ENCODE measurements at places on chromosomes 2 and 18.
A peak's percentile ranks its signal among the peaks of the same experiment; 100 is the strongest.

DNA sequence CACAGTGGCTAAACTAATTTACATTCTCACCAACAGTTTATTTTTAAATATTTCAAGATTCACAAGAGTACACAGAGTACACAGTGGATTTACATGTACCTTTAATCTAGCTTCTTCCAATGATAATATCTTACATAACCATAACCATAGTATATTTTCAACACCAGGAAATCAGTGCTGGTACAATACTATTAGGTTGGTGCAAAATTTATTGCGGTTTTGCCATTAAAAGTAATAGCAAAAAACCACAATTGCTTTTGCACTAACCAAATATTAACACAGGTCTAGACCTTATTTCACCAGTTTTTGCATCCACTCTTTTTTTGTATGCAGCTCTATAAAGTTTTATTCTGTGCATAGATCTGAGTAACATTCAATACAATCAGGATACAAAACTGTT lies 163.0 kb downstream of the SCG2 start:
- no peak for DNase-seq

- no peak for DNase-seq
Observed at GRCh38 chr18:58661423-58661822, 9.8 kb upstream of the MALT1 start.

DNA sequence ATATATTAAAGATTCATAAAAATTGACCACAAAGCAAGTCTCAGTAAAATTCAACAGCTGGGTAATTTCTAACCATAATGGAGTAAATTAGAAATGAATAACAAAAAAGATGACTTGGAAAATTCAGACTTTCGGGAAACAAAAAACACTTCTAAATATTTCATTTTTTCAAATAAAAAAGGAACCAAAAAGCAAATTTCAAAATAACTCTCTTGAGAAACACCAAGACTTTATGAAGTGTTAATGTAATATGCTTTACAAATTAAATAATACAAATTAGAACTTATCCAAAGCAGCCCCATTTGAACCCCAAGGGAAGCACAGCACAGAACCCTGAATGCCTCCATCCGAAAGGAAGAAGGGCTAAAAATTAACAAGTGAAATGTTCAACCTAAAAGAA lies 175.9 kb downstream of the HDAC4 start:
- DNase-seq: no peak

- DNase-seq: no peak
Observed at GRCh38 chr2:218437969-218438368, 19.0 kb downstream of the VIL1 start.

- DNase-seq: no peak
Observed at GRCh38 chr2:170073288-170073687, 104.7 kb upstream of the MYO3B start.

GRCh38 chr18:24490539-24490938 lies 30.1 kb downstream of the HRH4 start:
- no peak for DNase-seq

DNA sequence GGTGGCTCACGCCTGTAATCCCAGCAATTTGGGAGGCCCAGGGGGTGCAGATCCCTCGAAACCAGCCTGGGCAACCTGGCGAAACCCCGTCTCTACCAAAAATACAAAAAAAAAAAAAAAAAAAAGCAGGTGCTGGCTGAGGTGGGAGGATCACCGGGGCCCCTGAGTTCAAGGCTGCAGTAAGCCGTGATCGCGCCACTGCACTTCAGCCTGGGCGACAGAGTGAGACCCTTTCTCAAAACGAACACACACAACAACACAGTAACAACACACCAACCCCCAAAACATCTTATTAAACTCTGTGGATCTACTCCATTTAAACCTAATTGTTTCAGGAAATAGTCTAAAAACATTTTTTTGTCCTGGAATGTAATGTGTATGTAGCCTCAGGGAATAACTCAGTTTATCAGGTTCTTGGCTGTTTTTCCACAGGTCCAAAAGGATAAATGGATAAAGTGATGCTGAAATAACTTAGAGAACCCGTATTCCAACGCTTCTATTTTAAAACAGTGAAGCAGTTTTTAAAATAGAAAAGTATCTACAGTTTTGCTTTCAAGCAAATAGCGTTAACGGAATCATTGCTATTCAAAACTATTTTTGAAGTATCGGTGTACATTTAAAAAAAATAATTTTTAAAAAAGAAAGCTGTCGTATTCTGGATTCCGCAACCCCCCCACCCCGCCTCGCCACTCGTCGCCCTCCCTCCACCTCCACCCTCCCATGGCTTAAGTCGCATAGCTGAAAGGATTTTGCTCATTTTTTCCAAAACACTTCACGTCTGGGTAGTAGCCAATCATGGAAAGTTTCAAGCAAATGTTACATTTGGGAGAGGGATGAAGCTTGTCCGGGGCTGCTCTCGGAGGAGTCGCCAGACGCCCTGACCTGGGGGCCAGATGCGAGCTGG lies 895 bp upstream of the GLS start:
- no peak for DNase-seq

DNA sequence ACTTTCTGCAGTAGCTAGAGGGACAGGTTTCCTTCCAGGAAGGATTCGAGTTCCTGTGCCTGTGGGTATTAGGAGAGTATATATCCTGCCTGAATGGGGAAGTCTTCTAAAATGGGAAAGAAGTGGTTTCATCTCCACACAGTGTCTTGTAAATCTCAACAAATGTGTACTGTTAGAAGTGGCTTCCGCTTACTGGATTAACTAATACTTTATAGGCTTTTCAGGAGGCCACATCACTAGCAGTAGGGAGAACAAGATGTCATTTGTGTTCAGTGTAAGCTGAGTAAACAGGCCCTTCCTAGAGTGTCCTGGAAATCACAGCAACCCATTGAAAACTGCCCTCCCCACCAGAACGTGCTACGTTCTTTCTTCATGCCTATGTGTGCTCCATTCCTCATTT lies 12.5 kb upstream of the POLR1B start:
- DNase-seq: no peak

DNA sequence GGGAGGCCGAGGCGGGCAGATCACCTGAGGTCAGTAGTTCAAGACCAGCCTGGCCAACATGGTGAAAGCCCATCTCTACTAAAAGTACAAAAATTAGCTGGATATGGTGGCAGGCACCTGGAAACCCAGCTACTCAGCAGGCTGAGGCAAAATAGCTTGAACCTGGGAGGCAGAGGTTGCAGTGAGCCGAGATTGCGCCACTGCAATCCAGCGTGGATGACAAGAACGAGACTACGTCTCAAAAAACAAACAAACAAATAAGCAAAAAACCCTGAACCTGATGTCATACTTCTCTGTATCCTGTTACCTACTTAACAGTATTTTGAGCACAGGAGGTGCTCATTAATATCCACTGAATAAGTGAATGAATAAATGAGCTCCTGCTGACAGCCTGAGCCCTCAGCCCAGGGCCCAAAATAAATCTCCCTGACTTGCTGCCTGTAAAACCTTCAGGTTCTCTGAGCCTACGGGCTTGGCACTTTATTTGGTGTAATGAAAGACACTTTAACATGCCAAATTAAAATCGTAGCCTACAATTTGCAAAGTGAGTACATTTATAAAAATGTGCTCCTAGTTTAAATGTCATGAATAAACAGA lies 215.1 kb downstream of the ZNF385B start:
- no peak for DNase-seq

- no peak for DNase-seq
Observed at GRCh38 chr2:67259556-67260342, 137.4 kb upstream of the ETAA1 start.

DNA sequence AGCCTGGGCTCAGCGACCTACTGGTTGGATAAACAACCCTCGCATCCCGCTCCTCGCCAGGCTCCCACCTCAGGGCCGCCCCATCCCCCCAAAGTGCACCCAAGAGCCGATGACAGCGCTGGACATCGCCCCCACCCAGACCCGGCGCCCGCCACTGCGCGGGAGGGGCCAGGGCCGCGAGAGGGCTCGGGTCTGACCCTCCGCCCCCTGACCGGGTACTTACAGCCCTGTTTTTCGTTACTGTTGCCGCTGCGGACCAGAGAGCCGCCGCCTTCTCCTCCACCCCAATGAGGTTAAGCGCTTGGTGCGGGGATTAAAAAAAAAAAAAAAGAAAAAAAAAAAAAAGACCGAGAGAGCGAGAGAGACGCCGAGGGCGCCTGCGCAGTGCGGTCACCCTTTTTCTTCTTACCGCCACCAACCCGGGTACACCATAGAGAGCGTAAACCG lies at the start of gene CLASP1:
Gene CLASP1 (minus strand): TSS at position 314 of the 447 bp plus-strand sequence. CDS start 43,567 bp downstream, outside the sequence.
- DNase-seq: no peak

- DNase-seq: peak; percentile 89
Observed at GRCh38 chr2:219298759-219299371, 10.3 kb downstream of the PTPRN start.

DNA sequence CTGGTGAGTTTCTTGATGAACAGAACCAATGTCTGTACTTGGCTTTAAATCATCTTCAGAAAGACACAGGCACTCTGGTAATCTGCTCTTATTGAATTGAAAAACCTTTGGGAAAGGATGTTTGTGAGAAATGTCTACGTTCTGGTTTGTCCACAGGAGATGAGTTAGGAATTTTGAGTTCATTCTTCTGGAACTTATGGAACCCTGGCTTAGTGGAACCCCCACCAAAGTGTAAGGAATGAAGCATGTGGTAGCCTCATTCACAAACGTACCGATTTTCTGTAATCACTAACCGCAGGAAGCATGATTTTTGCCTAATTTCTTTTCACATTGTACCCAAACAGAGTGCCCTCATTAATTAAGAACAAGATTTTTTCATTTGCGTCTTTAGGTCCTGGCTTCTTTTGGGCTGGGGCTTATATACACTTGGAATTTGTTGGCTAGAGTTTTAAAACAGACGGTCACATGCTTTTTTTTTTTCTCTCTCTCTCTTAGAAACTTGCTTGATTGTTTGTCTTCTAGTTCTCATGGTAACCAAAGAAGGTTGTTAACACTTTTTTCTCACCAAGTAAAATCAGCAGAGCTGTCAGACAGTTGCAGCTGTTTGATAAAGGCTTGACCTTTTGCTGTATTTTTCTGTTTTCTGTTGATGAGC lies 314.1 kb upstream of the THUMPD2 start:
- DNase-seq: no peak

DNA sequence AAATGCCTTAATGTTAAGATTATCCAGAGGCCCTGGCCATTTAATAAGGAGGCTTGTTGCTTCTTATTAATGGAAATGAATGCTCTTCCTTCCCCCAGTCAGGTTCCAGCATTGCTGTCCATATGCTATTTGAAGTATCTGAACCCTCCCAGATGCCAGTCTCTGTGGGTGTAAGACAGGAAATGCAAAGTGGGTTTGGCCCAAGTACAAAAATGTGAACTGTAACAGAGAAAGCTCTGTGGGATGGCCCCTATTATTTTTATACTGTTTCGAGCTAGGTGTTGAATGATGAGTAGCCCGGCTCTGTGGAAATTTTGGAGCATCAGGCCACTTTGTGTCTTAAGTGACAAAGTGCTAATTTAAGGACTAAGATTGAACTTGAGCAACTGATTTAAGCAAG lies 141.0 kb downstream of the UXS1 start:
- no peak for DNase-seq

DNA sequence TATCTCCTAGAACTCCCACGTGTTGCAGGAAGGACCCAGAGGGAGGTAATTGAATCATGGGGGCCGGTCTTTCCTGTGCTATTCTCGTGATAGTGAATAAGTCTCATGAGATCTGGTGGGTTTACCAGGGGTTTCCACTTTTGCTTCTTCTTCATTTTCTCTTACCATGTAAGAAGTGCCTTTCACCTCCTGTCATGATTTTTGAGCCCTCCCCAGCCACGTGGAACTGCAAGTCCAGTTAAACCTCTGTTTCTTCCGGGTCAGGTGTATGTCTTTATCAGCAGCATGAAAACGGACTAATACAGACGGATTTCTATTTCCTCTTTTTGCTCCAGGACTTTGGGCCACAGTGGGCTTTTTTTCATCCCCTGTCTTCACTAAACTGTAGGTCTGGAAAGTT lies 88.3 kb upstream of the KCNE4 start:
- no peak for DNase-seq

- DNase-seq: no peak
Observed at GRCh38 chr2:239775623-239776435, 249.3 kb downstream of the NDUFA10 start.

GRCh38 chr2:68831686-68832232 lies 39.4 kb downstream of the BMP10 start:
- no peak for DNase-seq

- no peak for DNase-seq
Observed at GRCh38 chr2:120204945-120205670, 18.1 kb downstream of the TMEM185B start.

- DNase-seq: no peak
Observed at GRCh38 chr18:56643381-56643780, 5.0 kb upstream of the TXNL1 start.

DNA sequence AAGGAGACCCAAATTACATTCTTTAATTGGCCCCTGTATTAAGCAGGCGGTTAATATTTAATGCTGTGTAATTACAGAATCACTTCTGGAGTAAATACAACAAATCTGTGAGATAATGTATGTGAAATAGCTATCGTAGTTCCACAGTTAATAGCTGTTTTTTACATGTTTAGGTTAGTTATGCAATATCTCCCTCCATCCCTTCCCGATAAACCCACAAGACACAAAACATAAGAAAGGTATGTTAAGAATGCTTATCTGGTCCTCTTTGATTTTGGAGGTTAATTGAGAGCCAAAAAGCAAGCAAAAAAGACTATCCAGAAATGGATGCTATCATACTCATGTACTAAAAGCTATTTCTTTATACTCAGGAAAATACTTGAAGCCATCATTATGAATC lies 49.1 kb downstream of the ZNF638 start:
- DNase-seq: no peak

- DNase-seq: no peak
Observed at GRCh38 chr2:50831676-50832075, 200.3 kb downstream of the NRXN1 start.

DNA sequence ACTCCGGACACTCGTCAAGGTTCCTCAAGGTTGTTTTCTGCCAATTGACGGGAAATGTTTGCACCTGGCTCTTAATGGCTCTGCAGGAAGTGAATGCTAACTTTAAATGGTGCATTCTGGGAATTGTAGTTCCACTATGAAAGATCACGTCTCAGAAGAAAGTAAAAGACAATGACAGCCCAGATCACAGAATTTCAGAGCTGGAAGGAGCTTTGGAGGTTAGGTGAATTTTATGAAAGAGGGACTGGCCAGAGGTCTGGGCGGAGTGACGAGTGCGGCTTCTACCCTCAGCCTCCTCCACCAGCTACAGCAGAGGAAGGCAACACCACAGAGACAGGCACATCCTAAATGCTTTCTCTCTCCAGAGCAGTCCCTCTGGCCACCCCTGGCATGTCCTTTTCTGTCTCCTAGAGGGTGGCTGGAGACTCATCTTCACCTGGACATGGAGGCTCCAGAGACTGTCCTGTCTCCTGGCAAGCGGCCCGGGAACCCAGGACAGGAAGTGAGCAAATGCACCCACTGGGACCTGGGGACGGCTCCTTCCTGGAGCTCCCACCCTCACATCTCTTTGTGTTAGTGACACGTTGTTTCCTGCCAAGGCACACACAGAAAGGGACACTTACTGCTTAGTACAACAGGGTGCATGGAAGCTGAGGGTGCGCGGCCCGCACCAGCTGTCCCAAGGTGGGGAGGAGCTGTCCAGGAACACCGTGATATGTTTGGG lies 19.4 kb downstream of the THAP4 start:
- peak; percentile 50 for DNase-seq

- no peak for DNase-seq
Observed at GRCh38 chr18:77632758-77633157, 383.1 kb downstream of the GALR1 start.

- no peak for DNase-seq
Observed at GRCh38 chr2:72685638-72686213, 140.1 kb downstream of the EXOC6B start.

GRCh38 chr2:112257575-112257974 lies 2.7 kb upstream of the ZC3H8 start:
- no peak for DNase-seq

- DNase-seq: no peak
Observed at GRCh38 chr2:54903736-54904554, 146.3 kb downstream of the RTN4 start.
